ENCODE measurements at places on chromosomes 6 and 20.

DNA sequence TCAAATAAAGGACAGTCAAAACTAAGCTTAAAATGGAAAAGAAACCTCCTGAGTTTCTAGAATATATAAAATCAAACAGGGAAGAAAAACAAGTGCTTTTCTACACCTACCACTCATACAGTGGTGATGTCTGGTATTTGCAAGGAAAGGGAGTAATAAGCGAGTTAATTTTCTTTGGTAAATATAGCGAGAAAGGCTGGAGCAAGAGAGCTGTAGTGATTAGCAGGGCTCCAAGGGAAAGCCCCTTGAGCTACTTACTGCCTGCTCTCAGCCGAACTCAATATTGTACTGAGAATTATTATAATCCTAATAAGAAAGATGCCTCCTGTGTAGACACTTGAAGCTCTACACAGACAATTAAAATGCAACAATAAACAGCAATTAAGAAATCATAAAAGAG is 296.3 kb downstream of the LAMA2 start:
- DNase-seq = no peak

- DNase-seq = peak; percentile 18
Observed at GRCh38 chr20:32037929-32038328, 14.1 kb upstream of the HCK start.

DNA sequence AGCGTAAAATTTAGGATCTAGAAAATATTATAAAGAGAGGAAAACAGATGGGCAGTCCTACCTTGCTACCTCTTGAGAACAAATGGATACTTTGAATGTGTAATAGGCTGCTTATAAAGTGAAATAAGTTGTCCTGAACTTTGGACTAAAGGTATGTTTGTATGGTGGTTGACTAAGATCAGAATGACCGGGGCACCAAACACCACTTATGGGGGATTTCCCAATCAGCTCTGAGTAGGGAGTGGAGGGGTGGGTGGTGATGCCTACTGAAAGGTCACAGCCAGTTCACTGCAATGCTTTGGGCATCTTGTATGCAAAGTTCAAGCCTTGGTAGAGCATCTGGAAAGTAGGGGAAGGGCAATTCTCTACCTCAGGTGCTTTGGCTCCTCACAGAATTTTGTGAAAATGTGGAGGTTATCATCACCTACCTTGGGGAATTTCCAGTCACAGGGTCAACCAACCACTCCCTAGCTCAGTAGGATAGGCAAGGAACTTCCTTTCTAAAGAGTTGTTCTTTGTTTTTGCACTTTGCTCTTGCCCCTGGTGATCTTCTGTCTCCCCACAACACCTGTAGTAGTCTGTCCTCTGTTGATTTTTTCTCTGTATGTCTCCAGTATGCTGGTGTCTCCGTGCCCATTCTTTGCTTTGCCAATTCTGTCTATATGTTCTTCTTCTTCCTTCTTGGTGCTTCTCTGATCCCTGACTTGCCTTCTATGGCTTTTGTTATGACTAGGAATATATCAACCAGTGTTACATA is at the start of gene TRIM31:
Gene TRIM31 (minus strand): TSS at position 88 of the 757 bp plus-strand sequence. CDS start 285 bp downstream, outside the sequence.
- DNase-seq = no peak

DNA sequence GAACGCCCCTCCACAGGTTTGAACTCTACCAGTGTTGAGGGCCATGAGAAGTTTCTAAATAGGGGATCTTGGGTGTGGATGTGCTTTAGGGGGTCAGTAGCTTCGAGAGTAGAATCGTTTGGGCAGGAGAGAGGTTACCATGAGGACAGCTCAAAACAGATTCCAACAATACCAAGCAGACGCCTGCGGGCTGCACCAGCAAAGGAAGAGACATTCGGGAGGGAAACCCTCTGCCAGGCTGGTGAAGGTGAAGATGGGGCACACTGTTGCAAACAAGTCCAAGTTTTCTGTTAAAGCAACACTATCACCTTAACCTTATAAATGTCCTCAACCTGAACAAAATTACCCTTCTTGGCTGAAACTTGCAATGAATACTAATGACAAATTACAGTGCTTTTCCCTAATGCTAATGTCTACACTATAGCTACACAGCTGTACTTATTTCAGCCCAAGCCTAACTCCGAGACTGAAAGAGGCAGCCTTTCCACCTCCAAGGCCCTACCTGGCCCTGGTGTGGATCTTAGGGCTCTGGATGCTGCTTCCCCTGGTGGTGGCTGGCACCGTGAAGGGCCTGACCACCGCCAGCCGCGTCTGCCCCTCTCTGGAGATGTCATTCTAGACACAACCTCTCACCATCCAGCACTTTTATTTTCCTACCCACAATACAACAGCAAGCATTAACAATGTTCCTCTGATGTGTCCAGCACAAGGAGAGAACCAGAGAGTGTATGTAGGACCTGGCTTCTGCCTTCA is 80.1 kb downstream of the DLL1 start:
- DNase-seq = no peak

GRCh38 chr20:48193627-48194425 is 408.5 kb upstream of the SULF2 start:
- DNase-seq = no peak

GRCh38 chr6:138800377-138801150 is 4.7 kb downstream of the ECT2L start:
- no peak for DNase-seq

GRCh38 chr6:152554851-152555250 is 82.3 kb downstream of the SYNE1 start:
- DNase-seq = no peak

- no peak for DNase-seq
Observed at GRCh38 chr6:140636908-140637402, 1262.5 kb upstream of the CITED2 start.

DNA sequence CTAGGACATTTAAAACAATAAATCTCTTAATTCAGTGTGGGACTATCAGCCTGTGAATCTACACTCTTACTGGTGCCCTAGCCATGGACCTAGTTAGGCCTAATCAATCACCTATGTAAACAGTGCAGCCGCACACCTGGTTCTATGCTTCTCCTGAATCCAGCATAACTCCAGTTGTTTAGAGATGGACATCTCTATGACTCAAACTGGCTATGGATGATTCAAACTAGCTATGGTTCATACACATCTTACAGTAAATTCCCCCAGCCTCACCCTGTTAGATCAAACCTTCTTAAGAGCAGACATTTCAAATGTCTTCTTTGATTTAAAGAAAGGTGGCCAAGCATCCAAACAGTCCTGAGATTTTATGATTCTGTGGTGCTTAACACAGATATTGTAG is 34.7 kb downstream of the SLC35B3 start:
- DNase-seq = no peak

- no peak for DNase-seq
Observed at GRCh38 chr20:37273988-37274387, 12.4 kb upstream of the GHRH start.

- peak; percentile 96 for DNase-seq
Observed at GRCh38 chr20:53926428-53927028, 143.9 kb downstream of the BCAS1 start.

GRCh38 chr6:139732451-139732850 is 358.0 kb upstream of the CITED2 start:
- peak; percentile 41 for DNase-seq

- no peak for DNase-seq
Observed at GRCh38 chr6:123780021-123780420, 23.6 kb upstream of the NKAIN2 start.

GRCh38 chr6:130697995-130698535 is 129.1 kb upstream of the SMLR1 start:
- no peak for DNase-seq

DNA sequence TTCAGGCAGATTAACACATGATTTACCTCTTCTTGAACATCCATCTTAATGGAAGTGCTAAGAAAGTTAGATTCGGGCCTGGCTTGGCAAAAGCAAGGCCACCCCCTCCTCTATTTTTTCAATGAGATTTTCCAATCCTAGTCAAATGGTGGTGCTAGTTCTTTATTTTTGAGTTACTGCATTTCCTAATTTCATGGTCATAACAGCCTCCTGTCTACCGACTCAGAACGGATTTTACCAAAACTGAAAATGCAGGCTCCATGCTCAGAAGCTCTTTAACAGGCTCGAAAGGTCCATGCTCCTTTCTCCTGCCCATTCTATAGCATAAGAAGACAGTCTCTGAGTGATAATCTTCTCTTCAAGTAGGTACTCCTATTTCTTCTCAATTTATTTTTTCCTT is 117.2 kb upstream of the ESR1 start:
- DNase-seq = peak; percentile 3

DNA sequence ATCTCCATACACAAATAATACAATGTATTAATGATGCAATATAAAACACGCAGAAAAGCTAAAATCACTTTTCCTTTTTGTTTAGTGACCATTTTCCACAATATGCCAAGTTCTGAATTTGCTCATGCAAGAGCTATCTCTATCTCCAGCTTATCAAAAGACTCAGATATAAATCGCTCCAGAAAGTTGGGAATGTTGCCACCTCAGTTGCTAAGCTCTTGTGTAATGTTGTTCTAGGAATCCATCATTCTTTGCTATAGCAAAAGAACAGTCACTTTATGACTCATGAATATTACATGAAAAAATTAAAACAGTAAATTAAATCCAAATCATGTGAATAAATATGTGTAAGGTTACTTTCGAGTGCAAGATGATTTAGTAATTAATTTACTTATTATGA is 8.7 kb downstream of the PLAGL1 start:
- DNase-seq = peak; percentile 11

DNA sequence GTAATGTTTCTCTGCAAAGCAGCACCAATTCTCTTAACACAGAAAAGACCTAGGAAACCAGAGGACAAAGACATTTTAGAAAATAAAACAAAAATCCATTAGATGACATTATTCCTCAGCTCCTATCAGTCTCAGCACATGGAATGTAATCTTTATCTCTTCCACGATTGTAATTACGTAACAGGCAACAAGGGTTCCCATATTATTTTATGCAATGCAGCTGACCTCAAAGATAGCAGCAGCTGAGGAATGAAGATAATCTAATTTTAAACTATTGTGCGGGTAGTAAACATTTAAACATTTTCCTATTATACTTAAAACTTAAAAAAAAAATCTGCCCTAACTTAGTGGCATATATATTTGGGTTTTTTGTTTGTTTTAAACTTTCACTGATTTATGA is 33.0 kb upstream of the PTCHD4 start:
- no peak for DNase-seq

GRCh38 chr6:70956191-70956450 is 739 bp downstream of the B3GAT2 start:
- DNase-seq = no peak

DNA sequence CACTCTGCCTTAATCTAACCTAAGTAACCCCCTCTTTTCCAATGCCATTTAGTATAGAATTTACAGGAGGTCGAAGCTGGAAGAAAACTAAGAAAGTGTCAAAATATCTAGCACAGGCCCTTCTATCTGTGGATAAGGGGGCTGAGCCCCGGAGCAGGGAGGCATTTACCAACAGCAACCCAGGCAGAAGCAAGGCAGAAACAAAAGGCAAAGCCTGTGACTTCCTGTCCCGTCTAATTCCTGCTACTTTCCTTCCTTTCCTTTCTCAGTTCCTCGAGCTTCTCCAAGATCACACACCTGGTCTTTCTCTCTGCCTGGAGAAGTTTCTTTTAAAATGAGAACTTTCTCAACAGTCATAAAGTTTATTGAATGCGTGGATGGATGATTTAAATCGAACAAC is 146.0 kb downstream of the FOXA2 start:
- no peak for DNase-seq

GRCh38 chr6:39801456-39802251 is 9.5 kb downstream of the DAAM2 start:
- no peak for DNase-seq

DNA sequence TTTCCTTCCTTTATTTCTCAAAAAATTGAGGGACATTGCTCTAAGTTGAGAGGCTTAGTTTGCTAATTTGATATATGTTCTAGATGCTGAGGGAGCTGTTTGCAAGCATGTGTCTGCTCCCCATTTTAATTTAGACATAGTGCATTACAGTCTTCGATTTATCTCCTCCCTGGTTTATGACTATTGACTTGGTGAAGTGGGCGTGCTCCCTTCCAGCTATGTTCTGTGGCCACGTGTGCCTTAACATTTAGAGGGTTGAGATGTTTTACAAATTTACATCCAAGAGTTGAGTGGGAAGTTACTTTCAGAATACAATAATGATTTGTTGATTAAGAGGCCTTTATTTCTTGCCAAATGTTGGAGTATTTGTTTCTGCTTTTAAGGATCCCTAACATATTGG is 48.2 kb downstream of the KLHL32 start:
- no peak for DNase-seq

DNA sequence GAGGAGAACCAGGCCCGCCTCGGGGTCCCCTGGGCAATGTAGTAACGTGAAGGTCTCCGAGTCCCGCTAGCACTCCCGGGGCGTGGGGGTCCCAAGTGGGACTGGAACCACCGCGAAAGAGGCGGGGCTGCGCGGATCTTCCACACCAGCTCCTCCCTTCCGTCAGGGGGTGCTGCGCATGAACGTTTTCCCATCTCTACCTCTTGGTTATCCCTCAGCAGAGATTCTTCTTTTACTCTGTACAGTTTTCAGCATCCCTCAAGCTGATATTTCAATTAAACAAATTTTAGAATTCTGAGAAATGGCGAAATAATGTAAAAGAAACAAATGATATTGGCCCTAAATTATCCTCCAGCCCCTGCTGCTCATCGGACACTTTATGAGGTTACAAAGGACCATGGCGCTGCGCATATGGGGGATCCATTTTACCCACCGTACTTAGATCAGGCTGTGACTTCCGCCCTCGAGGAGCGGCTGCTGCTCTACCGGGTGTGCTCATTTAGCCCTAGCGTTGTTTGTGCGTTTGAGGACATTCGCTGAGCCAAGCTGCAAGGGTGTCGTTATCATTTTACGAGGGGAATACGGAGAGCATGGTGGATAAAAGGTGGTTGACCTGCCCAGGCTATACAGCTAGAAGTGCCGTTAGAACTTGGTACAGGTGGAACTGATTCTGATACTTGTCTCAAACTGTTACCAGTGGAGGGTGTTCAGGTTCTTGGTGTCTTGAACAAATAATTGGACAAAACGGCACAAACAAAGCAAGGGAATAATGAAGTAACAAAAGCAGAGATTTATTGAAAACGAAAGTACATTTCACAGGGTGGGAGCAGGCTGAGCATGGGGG is 75.2 kb upstream of the CHD6 start:
- peak; percentile 86 for DNase-seq

- no peak for DNase-seq
Observed at GRCh38 chr6:156017838-156018237, 562.2 kb upstream of the NOX3 start.

Measured in Daoy (cell line).